ENCODE measurements at places on chromosomes 5 and 9.
A peak's percentile ranks its signal among the peaks of the same experiment; 100 is the strongest.

DNA sequence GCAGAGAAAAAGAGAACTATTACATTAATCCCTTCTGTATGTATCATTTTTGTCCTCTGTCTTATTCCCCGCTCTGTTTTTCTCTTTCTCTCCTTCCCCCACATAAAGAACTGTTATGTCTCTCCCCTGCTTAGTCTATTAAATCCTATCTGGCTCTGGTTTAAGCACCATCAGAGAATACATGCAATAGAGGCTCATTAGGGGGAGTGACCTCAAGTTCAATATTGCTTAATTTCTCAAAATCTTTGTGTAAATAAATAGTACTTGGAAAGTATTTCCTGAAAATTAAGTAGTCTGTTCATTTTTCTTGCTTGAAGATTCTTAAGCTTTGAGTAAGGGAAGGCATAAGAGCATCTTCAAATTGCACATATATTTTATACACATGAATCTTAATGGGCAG is 41.2 kb upstream of the FAM174A start:
- DNase-seq = no peak

- no peak for DNase-seq
These were observed 4.1 kb downstream of the ASB6 start for GRCh38 chr9:129637673-129638439.

GRCh38 chr9:92133949-92134604 is 18.9 kb upstream of the SPTLC1 start:
- peak; percentile 80 for DNase-seq

DNA sequence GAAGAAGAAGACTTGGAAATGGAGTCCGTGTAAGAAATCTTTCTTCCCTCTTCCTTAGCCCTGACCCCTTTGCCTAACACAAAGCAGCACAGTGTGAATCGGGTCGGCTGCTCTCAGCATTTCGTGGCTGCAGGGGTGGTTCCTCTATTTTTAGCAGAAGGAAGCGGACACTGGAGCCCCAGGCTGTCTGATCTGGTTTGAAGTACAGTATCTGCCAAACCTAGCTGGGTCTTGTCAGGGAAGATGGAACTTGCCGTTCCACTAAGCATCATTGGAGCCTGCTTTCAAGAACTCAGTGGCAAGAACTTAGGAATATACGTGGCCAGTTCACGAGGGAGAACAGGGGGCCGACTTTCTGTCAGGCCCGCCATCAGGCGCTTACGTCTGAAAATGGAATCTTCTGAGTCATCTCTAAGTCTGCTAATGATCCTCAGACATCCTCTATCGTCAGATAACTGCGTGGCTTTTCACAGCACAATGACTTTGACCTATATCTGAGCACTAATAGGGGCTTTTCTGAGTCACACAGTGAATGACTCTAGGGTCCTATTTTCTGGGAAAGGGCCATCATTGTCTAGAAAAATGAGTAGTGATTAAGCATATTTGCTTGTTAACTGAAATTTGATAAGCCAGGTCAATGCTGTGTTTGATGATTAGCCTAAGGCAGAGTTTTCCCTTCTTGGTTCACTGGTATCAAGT is 43.3 kb upstream of the NCS1 start:
- DNase-seq = no peak

DNA sequence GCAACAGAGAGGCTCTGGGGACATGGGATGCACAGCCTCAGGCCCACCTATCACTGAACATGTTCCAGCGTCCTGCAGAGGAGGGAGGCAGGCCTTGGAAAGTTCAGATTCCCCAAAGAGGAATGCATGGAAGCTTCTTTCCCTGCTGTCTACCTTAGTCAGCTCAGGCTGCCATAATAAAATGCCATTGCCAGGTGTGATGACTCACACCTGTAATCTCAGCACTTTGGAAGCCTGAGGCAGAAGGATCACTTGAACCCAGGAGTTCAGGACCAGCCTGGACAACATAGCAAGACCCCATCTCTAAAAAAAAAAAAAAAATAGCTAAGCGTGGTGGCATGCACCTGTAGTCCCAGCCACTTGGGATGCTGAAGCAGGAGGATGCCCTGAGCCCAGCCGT is 24.5 kb upstream of the TOR1B start:
- DNase-seq = no peak

GRCh38 chr5:8577792-8578191 is 708.8 kb downstream of the MTRR start:
- DNase-seq = no peak

DNA sequence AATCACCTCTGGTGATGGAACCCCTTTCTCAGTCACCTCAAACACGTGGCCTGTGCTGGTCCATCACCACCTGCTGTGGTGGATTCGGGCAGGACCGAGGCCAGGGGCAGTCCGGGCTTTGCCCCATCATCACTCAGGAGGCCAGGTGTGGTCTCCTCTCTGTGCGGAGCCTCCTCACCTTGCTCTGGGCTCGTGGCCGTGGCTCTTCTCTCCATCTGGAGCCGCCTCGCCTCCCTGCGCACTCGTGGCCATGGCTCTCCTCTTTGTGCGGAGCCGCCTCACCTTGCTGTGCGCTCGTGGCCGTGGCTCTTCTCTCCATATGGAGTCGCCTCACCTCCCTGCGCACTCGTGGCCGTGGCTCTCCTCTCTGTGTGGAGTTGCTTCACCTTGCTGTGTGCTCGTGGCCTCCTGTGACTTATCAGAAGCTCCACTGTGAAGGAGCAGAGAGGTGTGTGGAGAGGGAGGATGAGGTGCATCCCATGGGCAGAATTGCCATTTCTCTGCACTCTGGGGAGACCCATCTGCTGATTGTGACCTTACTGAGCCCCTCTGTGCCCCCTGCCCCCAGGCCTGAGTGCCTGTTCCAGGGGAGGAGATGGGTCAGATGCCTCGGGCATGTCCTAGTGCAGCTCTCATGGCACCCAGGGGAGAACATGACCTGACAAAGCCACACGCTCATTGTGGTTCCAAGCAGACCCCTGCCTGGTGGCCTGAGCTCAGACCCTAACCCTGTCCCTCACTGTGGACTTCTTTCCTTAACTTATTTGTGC is 276.6 kb upstream of the IRX2 start:
- DNase-seq = no peak

GRCh38 chr5:149217096-149217802 is 54.4 kb upstream of the AFAP1L1 start:
- no peak for DNase-seq

GRCh38 chr5:160703547-160704189 is 148.3 kb downstream of the ATP10B start:
- DNase-seq = no peak

- DNase-seq = no peak
These were observed 126.1 kb downstream of the SNX18 start for GRCh38 chr5:54643685-54644106.

DNA sequence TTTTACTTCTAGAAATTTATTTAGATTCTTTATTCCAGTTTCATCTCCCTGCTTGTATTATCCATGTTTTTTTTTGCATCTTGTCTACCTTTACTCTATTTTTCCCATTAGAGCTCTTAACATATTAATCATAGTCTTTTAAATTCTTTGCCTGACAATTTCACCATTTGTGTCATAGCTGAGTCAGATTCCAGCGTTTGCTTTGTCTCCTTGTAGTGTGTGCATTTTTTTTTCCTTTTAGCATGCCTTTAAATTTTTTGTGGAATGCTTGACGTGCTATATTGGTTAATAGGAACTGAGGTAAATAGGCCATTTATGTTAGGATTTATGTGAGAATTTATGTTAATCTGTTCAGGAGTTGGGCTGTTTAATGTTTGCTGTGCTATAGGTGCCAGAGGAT is 41.8 kb upstream of the NFIL3 start:
- no peak for DNase-seq

DNA sequence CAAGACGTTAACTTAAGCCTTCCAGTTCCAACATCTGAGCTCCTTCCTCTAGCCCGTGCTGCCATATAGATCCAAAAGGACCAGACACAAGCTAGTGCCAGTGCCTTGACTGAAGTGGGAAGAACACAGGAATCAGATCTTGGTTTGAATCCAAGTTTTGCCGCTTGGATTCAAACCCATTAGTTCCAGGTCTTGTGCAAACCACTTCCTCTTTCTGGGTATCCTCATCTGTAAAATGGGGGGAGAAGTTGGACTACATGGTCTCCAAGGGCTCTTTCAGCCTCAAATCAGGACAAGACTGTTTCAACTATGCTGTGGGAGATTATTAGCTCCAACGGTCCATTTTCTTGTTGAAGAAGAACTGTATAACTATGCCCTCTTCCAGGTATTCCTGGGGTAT is 32.6 kb downstream of the TTLL11 start:
- DNase-seq = no peak

GRCh38 chr5:77987988-77988387 is 211.8 kb upstream of the TBCA start:
- DNase-seq = no peak

DNA sequence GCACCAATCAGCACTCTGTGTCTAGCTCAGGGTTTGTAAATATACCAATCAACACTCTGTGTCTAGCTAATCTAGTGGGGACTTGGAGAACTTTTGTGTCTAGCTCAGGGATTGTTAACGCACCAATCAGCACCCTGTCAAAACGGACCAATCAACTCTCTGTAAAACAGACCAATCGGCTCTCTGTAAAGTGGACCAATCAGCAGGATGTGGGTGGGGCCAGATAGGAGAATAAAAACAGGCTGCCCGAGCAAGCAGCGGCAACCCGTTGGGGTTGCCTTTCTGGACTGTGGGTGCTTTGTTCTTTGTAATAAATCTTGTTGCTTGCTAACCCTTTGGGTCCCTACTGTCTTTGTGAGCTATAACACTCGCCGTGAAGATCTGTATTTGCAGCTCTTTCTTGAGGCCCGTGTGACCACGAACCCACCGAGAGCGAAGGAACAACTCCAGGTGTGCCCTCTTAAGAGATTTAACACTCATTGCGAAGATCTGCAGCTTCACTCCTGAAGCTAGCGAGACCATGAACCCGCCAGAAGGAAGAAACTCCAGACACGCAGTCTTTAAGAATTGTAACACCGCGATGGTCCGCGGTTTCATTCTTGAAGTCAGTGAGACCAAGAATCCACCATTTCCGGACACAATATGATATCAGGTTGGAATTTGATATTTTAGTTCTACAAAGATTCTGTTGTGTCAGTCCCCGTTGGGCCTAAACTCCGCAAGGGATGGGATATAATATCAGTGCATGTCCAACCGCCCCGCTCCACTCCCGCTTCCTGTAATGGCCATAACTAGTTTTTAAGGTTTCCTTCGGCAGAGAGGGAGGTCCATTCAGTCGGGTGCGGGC is 740 bp upstream of the TRMT10B start:
- no peak for DNase-seq

DNA sequence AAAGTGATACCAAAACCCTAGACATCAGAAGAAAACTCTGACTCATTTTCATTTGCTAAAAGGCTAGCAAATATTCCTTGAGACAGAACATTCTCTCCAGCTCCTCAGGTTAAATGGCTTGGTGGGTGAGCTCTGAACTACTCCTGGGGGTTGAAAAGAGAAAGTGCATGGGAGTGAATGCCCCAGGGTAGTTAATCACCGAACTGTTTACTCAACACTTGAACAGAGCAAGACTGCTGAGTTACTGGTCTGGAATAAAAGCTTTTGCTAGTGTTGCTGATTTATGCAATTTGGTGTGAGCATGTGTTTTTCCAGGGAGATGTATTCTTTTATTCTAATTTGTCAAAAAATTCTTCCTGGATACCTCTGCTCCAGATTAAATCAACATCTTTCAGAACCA is 88.3 kb upstream of the PRDM9 start:
- peak; percentile 66 for DNase-seq

GRCh38 chr5:143086908-143087637 is 316.4 kb downstream of the NR3C1 start:
- DNase-seq = no peak

DNA sequence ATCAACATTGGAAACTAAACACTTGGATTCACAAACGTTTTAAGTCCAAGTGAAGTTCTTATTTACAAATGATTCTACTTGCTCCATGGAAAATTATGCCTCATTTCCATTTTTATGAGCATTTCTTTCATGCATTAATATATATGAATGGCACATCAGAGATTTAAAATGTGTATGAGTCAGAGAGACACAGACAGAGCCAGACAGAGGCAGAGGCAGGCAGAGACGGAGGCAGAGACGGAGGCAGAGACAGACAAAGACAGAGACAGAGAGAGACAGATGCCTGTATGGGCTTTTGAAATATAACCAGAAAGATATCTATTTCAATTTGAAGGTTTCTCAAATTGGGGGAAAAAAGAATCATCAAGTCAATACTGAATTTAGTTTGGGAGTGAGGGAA is 649.0 kb downstream of the PTPRD start:
- DNase-seq = no peak

DNA sequence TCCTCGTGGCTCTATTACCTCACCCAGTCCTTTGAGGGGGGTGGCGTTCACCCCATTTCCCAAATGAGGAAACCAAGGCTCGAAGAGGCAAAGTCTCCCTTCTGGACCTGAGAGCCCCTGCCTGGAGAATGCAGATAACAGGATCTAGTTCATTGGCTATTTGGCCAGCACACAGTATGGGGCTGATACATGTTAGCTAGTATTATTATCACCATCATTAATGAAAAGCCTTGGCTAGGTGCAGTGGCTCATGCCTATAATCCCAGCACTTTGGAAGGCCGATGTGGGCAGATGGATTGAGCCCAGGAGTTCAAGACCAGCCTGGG is 4.3 kb downstream of the SH3GLB2 start:
- DNase-seq = no peak

DNA sequence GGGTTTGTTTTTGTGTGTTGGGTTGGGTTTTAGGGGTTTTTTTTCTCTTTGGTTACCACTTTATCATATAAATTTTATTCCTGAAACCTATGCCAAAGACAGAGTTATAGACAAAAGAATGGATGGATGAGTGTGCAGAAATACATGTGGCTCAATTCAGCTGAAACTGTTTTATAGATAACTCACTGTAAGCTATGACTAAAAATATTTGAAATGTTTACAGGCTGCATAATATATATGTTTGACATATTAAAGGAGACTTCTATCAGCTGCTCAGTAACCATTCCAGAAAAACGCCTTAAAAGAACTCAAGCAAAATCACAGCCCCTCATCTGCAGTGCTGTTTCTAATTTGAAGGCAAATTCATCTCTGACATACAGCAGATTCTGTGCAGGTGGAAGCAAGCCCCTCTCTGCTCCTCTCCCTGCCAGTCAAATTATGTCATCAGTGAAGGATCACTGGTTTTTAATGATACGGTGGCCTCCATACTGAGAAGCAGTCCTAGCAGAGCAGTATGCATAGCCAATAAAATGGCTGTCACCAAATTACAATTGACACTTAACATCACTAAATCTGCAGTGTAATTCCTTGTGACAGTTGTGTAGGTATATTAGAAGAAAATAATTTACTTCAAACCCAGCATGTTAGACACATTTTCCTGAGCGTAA is 301.6 kb downstream of the NR2F1-AS1 start:
- no peak for DNase-seq

DNA sequence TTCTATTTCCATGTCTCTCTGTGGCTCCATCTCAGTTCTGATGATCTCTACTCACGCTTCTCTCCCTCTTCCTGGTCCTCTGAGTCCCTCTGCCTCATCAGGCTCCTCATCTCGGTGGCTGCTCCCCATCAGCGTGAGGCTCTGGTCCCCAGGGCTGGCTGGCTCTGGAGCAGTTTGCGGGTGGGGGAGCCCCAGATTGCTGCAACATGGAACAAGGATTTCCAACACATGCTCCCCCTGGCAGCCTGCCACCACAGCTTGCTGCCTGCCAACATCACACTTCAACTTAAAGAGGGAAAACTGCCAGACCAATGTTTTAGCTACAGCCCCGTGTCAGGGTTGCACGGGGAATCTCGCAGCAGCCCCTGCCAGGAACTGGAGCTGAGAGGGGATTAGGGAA is 77.2 kb upstream of the NEK6 start:
- no peak for DNase-seq

GRCh38 chr5:135151256-135151655 is 117.2 kb upstream of the PITX1 start:
- DNase-seq = no peak

- DNase-seq = no peak
These were observed 610.3 kb downstream of the TLE1 start for GRCh38 chr9:81079055-81079454.

GRCh38 chr5:1637639-1638481 is 114.1 kb upstream of the LPCAT1 start:
- no peak for DNase-seq

Data from HuH-7 (cell line).